CD4-positive, alpha-beta T cell treated with Interleukin-4 for 1 hour (primary cell): ENCODE measurements at places on chromosomes 7 and 10.

GRCh38 chr7:77425101-77426051 lies 9.2 kb upstream of the GSAP start:
- DNase-seq: no peak

GRCh38 chr7:33673029-33673700 lies 232.2 kb upstream of the BMPER start:
- DNase-seq: no peak

- no peak for DNase-seq
Measured at GRCh38 chr10:124125305-124126116, 32.1 kb upstream of the CHST15 start.

DNA sequence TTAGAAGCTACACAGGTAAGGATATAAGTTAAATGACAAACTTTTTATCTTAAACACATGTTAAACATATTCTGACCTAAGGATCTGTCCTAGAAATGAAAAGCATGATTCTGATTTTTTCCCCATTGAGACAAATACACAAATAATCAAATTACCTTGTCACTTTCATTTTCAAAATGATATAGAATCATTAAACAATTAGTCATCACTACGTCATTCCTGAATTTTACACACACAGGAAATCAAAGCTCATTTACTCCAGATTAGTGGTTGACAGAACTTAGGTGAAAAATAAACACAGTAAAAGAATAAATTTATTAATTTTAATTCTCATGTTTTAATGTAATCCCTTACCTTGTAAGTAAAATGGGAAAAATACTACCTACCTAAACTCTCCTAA lies 89.0 kb downstream of the AASS start:
- DNase-seq: no peak

DNA sequence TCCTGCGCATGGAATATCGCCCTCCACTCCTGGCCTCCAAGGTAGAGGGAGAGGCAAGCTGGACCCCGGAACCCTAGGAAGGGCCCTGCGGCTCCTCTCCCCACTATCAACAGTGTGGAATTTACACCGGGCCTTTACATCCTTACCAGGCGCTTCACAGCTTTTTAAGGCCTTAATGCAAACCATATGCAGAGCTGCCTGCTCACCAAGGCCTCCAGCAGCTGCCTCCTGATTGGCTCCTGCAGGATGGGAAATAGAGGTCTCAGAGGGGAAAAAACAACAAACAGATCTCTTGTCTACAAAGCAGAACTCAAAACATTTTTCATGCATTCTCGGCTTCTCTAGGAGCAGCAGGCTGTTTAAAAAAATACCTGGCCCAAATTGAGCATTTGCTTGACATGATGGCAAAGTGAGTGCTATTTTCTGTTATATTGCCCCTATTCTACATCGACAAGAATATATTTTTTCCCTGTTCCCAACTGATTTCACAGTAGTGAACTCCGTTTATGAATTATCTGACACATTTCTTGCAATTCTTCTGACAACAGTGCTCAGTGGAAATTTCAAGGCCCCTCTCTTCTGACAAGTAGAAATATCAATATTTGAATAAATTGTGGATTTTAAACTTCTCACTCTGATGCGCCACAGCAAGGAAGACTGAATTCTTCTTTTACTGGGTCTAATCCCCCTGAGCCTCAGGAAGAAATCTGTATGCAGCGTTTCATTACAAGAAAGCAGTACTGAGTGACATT lies 51.7 kb downstream of the EBF3 start:
- no peak for DNase-seq
